ENCODE measurements at places on chromosomes 2 and 18. TPM values are rescaled to one million over a fixed set of nuclear protein-coding genes. Genes with fewer than 3 reads are reported as not detected.

DNA sequence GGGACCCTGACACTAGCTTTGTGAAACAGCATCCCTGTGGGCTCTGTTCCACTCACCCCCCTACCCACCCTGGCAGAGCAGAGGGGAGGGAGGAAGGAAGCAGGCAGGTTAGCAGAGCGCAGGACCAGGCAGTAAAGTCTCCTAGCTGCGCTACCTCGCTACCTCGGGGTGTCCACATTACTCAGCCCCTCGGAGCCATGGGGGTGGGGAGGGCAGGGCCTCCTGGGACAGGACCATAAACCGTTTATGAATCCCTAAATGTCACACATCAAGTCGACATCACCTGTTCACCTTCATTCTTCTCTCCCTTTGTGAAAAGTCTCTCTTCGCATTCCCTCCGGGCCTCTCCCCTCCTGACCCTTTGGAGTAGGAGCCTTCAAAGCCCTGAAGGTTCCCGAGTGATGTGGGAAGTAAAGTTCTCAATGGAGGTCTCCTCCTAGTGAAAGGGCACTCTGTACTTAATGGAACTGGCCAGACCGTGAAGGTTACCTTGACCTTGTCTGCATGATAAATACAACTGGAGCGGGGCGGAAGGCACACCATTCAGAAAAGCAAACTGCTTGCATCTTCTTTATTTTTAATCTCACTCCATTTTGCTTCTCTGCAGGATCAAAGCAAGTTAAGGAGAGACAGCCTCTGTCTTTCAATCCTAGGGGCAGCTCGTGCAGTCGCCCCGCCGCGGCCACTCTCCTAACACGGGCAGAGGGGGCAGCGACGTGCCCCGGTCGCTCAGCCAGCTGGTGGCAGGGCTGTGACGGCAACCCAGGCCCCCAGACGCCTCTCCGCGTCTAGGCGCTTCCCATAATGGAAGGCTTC, 23.7 kb upstream of the SMAD7 start:
- peaks cover 29% of the 10 kb centered on the region for H3K4me1 ChIP-seq
- no peak overlapping the region for H3K4me3 ChIP-seq
- H3K27ac ChIP-seq: peak overlapping the region; percentile 75
- peak; percentile 86 for DNase-seq
- H3K27me3 ChIP-seq: no peaks in the 10 kb centered on the region
- H3K36me3 ChIP-seq: no peaks in the 10 kb centered on the region

GRCh38 chr18:73848656-73849055, 299.0 kb downstream of the FBXO15 start:
- H3K27ac ChIP-seq: no peak overlapping the region
- no peak for DNase-seq
- H3K27me3 ChIP-seq: no peaks in the 10 kb centered on the region
- no peaks in the 10 kb centered on the region for H3K36me3 ChIP-seq
- peaks cover 5% of the 10 kb centered on the region for H3K4me1 ChIP-seq

DNA sequence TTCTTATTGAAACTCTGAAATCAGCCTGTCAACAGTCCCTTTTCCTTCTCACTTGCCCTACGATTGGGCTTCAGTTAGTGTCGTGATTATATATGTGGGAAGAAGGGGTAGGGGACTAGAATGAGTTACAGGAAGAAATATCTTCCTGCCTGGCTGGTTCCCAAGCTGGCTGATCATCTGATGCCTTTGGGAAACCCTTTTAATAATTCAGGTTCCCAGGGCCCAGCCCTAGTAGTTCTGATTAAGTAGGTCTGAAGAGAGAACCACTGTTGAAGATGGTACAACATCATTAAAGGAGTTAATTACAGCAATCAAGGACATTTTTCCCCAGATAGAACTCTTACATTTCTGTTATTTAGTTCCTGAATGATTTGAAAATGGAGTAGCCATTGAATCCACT, 110.1 kb upstream of the EML6 start:
- DNase-seq: no peak
- no peak overlapping the region for H3K4me3 ChIP-seq
- peaks cover 34% of the 10 kb centered on the region for H3K36me3 ChIP-seq
- no peaks in the 10 kb centered on the region for H3K27me3 ChIP-seq

DNA sequence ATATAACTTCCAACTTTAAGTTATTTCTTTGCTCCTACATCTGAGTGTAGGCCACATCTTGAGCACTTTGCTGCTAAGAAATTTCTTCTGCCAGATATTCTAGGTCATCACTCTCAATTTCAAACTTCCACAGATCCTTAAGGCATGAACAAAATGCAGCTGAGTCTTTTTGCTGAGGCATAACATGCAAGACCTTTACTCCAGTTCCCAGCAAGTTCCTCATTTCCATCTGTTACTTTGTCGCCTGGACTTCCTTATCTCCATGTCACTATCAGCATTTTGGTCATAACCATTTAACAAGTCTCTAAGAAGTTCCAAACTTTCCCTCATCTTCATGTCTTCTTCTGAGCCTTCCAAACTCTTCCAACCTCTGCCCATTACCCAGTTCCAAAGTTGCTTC, 1077.3 kb upstream of the TMEFF2 start:
- H3K27me3 ChIP-seq: no peaks in the 10 kb centered on the region
- DNase-seq: no peak
- H3K36me3 ChIP-seq: no peaks in the 10 kb centered on the region
- H3K4me1 ChIP-seq: no peaks in the 10 kb centered on the region
- no peak overlapping the region for H3K27ac ChIP-seq

DNA sequence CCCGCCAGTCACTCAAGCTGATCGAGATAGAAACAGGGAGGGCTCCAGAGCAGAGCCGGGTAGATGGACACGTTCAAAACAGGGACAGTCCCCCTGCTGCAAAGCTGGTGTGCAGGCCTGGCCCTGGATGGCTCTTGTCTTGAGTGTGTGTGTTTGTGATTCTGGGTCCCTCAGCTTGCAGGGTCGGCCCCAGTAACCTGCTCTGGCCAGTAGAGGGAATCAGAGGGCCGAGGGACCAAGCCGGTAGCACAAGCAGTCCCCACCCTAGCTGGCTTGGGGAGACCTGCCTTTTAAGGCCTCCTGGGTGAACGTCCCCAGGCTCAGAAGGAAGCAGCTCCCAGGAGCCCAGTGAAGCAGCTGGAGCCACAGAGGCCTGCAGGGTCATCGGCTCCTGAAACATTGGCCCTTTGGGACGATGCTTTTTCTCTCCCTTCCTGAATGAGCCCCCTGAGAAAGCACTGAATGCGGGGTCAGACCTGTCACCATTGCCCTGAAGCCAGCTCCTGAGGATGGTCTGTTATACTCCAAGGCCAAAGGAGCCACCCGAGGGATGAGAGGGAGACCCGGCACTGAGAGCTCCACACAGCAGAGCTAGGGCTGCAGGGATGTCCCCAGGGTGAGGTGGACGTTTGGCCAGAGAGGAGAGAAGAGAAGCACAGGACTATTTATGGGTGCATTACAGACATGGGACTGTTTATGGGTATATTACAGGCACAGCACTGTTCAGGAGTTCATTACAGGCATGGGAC, 15.4 kb upstream of the MLPH start:
- peaks cover 51% of the 10 kb centered on the region for H3K4me1 ChIP-seq
- peak; percentile 79 for DNase-seq
- H3K27me3 ChIP-seq: no peaks in the 10 kb centered on the region
- no peak overlapping the region for H3K27ac ChIP-seq

- no peak overlapping the region for H3K27ac ChIP-seq
- H3K27me3 ChIP-seq: no peaks in the 10 kb centered on the region
- H3K36me3 ChIP-seq: no peaks in the 10 kb centered on the region
- DNase-seq: no peak
- no peaks in the 10 kb centered on the region for H3K4me1 ChIP-seq
- H3K4me3 ChIP-seq: no peak overlapping the region
Measured at GRCh38 chr2:23377771-23378170, 7.2 kb upstream of the KLHL29 start.

- H3K27ac ChIP-seq: no peak overlapping the region
- DNase-seq: no peak
- H3K4me3 ChIP-seq: no peak overlapping the region
- no peaks in the 10 kb centered on the region for H3K36me3 ChIP-seq
- H3K27me3 ChIP-seq: no peaks in the 10 kb centered on the region
Measured at GRCh38 chr2:151197184-151198108, 64.2 kb downstream of the RBM43 start.

GRCh38 chr18:44668270-44668975, 12.3 kb upstream of the SETBP1 start:
- H3K36me3 ChIP-seq: no peaks in the 10 kb centered on the region
- H3K4me3 ChIP-seq: no peak overlapping the region

DNA sequence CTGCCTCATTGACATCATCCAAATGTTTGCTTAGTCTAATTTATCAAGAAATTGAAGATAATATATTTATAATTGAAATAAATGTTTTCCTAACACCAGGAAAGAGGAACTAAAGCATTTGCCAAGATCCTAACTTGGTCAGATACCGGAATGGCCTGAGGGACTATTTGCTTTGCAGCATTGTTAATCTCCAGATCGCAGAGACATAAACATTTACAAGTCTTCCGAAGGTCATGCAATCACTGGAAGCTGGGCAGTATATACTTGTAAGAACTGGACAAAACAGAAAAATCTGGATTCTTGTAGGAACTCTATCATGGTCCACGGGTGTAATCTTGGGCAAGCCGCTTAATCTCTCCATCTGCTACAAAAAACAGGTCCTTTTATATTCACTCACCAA, 42.2 kb downstream of the CYBRD1 start:
- H3K4me1 ChIP-seq: no peaks in the 10 kb centered on the region
- no peak for DNase-seq
- H3K27me3 ChIP-seq: no peaks in the 10 kb centered on the region
- no peaks in the 10 kb centered on the region for H3K36me3 ChIP-seq
- H3K4me3 ChIP-seq: no peak overlapping the region
- H3K27ac ChIP-seq: no peak overlapping the region

- no peaks in the 10 kb centered on the region for H3K27me3 ChIP-seq
- H3K36me3 ChIP-seq: no peaks in the 10 kb centered on the region
- H3K4me3 ChIP-seq: no peak overlapping the region
- H3K27ac ChIP-seq: no peak overlapping the region
- peaks cover 4% of the 10 kb centered on the region for H3K4me1 ChIP-seq
Measured at GRCh38 chr2:105382177-105382576, 16.7 kb downstream of the FHL2 start.

DNA sequence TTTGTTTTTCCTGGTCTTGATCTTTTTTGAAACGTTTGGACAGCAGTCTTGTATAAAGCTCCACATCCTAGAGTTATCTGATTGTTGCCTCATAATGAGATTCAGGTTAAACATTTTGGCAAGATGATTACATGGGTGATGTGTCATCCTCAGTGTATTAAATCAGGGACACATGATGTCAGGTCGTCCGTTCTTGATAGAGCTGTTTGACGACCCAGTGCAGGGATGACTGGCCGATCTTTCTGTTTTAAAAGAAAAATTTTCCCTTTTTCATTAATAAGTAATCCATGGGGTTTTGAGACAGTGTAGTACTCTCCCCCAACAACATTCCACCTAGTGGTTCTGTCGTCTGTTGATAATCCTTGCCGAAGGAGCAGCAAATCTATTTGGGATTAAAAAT, 44.5 kb upstream of the SERPINB2 start:
- H3K27me3 ChIP-seq: no peaks in the 10 kb centered on the region
- no peak for DNase-seq
- H3K4me3 ChIP-seq: no peak overlapping the region
- H3K36me3 ChIP-seq: no peaks in the 10 kb centered on the region
- H3K4me1 ChIP-seq: no peaks in the 10 kb centered on the region

GRCh38 chr2:160140471-160140870, 59.6 kb downstream of the ITGB6 start:
- no peak overlapping the region for H3K27ac ChIP-seq
- no peaks in the 10 kb centered on the region for H3K27me3 ChIP-seq
- peaks cover 4% of the 10 kb centered on the region for H3K4me1 ChIP-seq
- no peak overlapping the region for H3K4me3 ChIP-seq
- no peaks in the 10 kb centered on the region for H3K36me3 ChIP-seq

DNA sequence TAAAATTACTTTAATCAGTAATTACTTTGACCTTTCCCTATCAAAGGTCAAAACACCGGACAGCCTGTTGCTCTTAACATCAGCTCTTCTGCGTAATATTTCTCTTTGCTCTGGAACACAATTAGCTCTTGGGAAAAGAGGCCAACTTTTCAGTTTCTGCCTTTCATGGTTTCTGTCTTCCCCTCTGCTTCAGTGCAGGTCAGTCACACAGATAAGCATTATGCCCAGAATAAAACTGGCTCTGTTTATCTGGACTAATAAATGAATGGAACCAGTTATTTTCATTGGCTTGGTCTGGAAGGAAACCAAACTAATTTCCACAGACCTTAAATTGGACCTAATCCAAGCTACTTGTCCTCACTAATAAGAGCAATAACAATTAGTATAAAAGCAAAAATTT, 26.2 kb upstream of the GALNT3 start:
- H3K4me3 ChIP-seq: no peak overlapping the region
- no peaks in the 10 kb centered on the region for H3K36me3 ChIP-seq
- H3K27me3 ChIP-seq: no peaks in the 10 kb centered on the region

- no peak for DNase-seq
- no peak overlapping the region for H3K4me3 ChIP-seq
- no peaks in the 10 kb centered on the region for H3K36me3 ChIP-seq
- no peaks in the 10 kb centered on the region for H3K27me3 ChIP-seq
- no peaks in the 10 kb centered on the region for H3K4me1 ChIP-seq
Measured at GRCh38 chr18:53757328-53757727, 467.1 kb downstream of the MBD2 start.

DNA sequence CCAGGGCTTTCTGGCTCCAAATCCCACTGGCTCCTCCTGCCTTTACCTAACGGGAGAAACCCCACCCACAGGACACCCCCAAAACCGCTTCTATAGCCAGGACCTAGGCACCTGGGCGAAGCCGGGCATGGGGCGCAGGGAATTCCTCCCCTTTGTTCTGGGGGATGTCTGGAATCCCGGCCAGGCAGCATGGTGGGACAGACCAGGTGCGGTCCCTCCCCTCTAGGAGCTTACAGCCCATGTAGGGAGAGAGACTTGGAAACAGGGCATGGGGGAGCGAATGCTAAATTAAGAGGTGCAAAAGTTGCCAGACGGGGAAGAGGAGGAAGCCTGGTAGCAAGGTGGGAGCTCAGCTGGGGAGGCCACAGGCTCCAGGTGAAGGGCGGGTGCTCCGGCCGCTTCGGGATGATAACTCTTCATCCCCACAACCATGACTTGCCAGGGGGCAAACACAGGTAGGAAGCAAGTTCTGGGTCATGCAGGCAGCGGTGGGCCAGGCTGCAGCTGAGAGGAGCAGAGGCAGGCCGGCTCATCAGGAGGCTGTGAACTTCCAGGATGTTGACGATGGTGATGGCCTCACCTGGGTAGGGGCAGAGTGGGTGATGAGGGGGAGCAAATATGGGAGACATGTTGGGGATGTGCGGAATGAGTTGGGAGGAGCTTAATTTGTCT, 1.3 kb downstream of the TMEM37 start:
- peak overlapping the region; percentile 75 for H3K27ac ChIP-seq
- no peaks in the 10 kb centered on the region for H3K27me3 ChIP-seq
- no peak for DNase-seq
- H3K36me3 ChIP-seq: peaks cover 3% of the 10 kb centered on the region
- H3K4me3 ChIP-seq: peak overlapping the region; percentile 59

Gene TRABD2A
- 2.4 TPM for total RNA-seq

Gene MYO5B
- total RNA-seq: 57.4 TPM

Gene PLEKHA3
- total RNA-seq: 28.9 TPM

Gene CENPO
- total RNA-seq: 8.4 TPM

Gene BCL11A
- total RNA-seq: 2.7 TPM

Gene TSPYL6
- total RNA-seq: not detected

Gene SLC14A1
- 7.0 TPM for total RNA-seq
